ENCODE measurements at places on chromosomes 13 and 19. TPM values are rescaled to one million over a fixed set of nuclear protein-coding genes. Genes with fewer than 3 reads are reported as not detected.
A peak's percentile ranks its signal among the peaks of the same experiment; 100 is the strongest.

- H3K36me3 ChIP-seq = no peaks in the 10 kb centered on the region
- H3K4me3 ChIP-seq = peak overlapping the region; percentile 93
- H3K27ac ChIP-seq = peak overlapping the region; percentile 99
- peaks cover 62% of the 10 kb centered on the region for H3K4me1 ChIP-seq
- DNase-seq = peak; percentile 70
- H3K27me3 ChIP-seq = no peaks in the 10 kb centered on the region
These were observed 749 bp downstream of the GATAD2A start for GRCh38 chr19:19405971-19406877.

DNA sequence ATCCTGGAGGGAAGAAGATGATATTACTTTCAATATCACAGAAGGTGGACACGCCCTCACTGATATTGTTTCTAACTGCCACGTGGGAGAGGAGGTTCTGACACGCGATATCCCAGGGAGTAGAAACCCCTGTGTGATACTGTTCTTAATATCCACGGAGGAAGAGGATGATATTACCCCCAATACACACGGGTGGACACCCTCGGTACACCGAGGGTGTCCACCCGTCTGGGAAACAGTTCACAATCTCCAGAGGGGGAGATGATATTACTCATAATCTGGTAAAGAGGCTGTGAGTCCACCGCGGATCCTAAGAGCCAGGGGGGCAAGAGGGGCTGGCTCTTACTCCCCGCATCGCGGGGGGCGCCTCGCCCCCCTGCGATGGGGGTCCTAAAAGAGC, 29.7 kb upstream of the RGCC start:
- H3K36me3 ChIP-seq = no peaks in the 10 kb centered on the region
- no peak overlapping the region for H3K4me3 ChIP-seq
- H3K27ac ChIP-seq = no peak overlapping the region
- no peaks in the 10 kb centered on the region for H3K27me3 ChIP-seq

GRCh38 chr13:53141336-53141735, 112.7 kb downstream of the OLFM4 start:
- H3K27me3 ChIP-seq = no peaks in the 10 kb centered on the region
- H3K4me3 ChIP-seq = no peak overlapping the region
- H3K27ac ChIP-seq = no peak overlapping the region

DNA sequence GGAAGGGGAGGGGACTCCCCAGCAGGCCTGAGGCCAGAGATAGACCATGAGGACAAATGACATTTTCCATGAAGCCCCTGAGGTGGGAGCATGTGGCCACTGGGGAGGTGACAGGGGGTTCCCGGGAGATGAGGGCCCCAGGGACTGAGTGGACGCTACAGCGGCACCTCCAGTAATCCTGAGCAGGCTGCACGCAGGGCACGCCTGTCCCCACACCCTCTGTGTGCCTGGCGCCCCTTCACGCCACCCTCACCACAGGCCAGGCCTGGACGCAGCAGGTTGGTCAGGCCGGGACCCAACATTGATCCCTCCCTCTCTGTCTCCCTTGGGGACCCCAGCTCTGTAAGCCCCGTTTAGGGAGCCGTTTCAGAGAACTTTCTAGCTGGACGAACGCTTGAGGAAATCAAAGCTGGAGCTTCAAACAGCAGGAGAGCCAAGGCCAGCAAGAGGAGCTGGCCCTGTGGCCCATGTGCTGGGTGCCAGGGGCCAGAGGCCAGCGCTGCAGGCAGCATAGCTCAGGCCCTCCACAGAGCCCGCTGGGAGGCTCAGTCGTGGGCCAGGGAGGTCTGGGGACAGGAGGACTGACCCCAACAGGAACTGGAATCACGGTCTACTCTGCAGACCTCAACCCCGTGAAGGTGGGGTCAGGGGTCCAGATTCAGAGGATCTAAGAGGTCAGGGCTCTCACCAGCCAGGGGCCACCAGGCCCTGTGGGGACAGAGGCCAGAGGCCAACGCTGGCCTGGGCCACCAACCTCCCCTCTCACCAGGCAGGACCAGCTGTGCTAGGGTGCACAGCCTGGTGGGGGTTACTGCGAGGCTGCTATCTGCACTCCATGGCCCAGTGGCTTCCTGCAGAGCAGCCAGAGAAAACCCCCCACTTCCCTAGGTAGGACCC, 14.6 kb downstream of the LSM4 start:
- H3K36me3 ChIP-seq = no peaks in the 10 kb centered on the region
- no peak overlapping the region for H3K4me3 ChIP-seq
- DNase-seq = no peak
- no peaks in the 10 kb centered on the region for H3K27me3 ChIP-seq
- no peak overlapping the region for H3K27ac ChIP-seq
- H3K4me1 ChIP-seq = peaks cover 12% of the 10 kb centered on the region

GRCh38 chr13:92042522-92042921, 644.1 kb downstream of the GPC5 start:
- no peaks in the 10 kb centered on the region for H3K27me3 ChIP-seq
- H3K4me3 ChIP-seq = no peak overlapping the region
- no peaks in the 10 kb centered on the region for H3K4me1 ChIP-seq
- no peak for DNase-seq

DNA sequence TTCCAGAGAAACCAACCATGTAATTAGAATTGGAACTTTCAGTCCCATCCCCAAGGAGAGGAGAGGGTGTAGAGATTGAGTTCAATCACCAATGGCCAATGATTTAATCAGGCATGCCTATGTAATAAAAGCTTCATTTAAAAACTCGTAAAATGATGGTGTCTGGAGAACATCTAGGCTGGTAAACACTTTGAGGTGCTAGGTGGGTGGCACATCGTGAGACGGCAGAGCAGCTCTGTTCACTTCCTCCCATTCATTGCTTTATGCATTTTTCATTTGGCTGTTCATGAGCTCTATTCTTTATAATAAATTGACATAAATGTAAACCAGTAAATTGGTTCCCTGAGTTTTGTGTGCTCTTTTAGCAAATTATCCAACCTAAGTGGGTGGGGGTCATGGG, 90.1 kb downstream of the ELF1 start:
- peaks cover 36% of the 10 kb centered on the region for H3K36me3 ChIP-seq
- H3K27ac ChIP-seq = no peak overlapping the region
- no peak overlapping the region for H3K4me3 ChIP-seq
- no peak for DNase-seq

GRCh38 chr19:40367577-40368434, 19.3 kb downstream of the PLD3 start:
- no peaks in the 10 kb centered on the region for H3K4me1 ChIP-seq
- DNase-seq = no peak
- no peak overlapping the region for H3K4me3 ChIP-seq
- no peak overlapping the region for H3K27ac ChIP-seq
- peaks cover 3% of the 10 kb centered on the region for H3K36me3 ChIP-seq

DNA sequence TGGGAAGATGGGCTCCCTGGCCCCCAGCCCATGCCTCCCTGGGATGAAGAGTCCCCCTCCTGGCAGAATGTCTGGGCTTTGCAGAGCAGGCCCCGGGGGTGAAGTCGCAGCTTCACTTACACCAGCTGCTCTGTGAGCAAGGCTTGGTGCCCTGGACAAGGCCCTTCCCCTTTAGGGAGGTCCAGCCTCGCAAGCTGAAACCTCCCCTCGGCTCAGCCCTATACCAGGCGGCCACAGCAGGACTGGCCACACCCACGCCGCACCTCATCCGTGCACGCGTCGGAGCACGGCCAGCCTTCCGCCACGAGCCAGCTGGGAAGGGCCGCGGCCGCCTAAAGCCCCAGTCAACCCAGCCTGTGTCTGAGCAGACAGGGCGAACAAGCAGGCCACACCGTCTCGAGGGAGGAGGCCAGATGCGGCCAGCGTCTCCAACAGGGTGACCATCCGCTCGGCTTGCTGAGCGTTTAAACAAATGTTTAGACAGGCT, 83.2 kb upstream of the MCF2L start:
- H3K27me3 ChIP-seq = no peaks in the 10 kb centered on the region
- peak; percentile 93 for DNase-seq
- H3K36me3 ChIP-seq = no peaks in the 10 kb centered on the region
- no peaks in the 10 kb centered on the region for H3K4me1 ChIP-seq
- no peak overlapping the region for H3K27ac ChIP-seq
- peak overlapping the region; percentile 57 for H3K4me3 ChIP-seq

DNA sequence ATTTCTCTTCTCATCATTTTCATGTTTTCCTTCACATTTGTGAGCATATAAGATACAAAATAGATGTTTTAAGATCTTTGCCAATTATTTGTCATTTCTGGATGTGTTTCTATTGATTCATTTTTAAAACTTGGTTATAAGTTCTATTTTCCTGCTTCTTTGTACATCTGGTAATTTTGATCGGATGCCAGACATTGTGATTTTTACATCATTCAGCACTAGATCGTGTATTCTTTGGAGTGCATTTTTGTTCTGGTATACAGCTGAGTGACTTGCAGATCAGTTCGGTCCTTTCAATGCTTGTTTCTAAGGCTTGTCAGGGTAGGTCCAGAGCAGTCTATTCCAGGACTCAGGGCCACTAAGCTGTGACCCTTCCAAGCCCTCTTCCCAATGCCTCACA, 198.2 kb downstream of the KLF12 start:
- H3K27ac ChIP-seq = no peak overlapping the region
- H3K4me3 ChIP-seq = no peak overlapping the region
- no peaks in the 10 kb centered on the region for H3K36me3 ChIP-seq
- H3K27me3 ChIP-seq = no peaks in the 10 kb centered on the region
- DNase-seq = no peak

Gene NR2F6
- polyA plus RNA-seq = 14.1 TPM

Gene LIN37
- polyA plus RNA-seq = 9.7 TPM

Gene PPP1R13L
- polyA plus RNA-seq = 6.2 TPM
